Femur (tissue), 1 donor: ENCODE measurements at places on chromosomes 13 and 19.

DNA sequence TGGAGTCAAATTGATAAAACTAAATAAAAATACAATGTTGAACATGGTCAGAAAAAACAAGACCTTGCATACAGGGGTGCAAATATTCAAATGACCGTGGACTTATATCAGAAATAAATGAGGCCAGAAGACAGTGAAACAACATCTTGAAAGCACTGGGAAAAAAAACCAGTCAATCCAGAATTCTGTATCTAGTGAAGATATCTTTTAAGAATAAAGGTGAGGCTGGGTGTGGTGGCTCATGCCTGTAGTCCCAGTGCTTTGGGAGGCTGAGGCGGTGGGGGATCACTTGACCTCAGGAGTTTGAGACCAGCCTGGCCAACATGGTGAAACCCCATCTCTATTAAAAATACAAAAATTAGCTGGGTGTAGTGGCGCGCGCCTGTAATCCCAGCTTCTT is 15.2 kb upstream of the CEBPA start:
- no peak for DNase-seq

DNA sequence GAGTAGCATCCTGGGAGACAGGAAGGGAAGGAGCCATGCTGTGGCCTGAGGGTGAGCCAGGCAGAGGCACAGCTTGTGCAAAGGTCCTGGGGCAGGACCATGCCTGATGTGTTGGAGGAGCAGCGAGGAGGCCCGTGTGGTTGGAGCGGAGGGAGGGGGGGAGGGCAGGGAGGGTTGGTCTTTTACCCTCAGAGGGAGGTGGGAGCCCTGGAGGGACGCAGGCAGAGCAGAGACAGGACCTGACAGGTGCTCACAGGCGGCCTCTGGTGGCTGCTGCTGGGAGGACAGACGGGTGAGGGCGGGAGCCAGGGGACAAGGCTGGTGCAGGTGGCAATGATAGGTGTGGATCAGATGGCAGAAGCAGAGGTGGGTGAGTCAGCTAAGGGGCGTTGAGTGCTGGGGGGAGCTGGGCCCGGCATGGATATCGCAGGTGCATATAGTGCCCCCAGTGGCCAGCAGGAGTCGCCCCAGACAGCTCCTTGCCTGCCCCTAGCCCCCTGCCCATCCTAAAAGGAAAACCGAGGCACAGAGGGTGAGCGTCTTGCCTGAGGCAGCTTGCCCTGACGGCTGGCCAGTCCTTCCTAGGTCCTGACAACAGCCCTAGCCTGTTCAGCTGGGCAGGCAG is 9.8 kb upstream of the GNA15 start:
- DNase-seq: peak; percentile 56

GRCh38 chr13:23793711-23794110 is 95.5 kb downstream of the MIPEP start:
- no peak for DNase-seq

DNA sequence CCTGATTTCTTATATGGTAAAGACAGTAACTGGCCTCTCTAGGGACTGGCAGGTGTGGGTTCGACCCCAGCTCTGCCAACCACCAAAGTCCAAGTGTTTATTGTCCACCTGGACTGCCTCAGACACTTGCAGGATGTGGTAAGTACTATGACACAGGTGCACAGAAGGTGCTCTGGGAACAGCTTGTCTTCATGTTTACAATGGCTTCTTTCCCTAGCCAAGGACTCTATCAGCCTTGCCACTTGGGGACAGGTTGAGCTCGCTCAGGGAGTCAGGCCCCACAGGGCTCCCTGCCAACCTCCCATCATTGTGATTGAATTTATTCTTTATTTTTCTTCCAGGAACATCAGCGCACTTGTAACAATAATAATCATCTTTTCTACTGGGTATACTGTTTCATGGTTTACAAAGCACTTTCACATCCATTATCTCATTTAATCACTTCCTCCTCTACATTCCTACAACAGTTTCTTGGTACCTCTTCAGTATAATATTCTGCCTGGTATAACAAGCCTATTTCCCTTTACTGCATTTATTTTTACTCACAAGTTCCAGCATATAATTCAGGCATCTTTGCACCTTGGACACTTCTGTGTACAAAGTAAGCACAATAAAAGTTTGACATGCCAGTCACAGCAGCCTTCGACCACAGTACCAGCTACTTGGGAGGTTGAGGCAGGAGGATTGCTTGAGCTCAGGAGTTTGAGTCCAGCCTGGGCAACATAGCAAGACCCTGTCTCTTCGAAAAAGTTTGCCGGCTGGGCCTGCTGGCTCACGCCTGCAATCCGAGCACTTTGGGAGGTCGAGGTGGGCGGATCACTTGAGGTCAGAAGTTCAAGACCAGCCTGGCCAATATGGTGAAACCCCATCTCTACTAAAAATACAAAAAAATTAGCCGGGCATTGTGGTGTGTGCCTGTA is 24.2 kb upstream of the GATAD2A start:
- DNase-seq: no peak

DNA sequence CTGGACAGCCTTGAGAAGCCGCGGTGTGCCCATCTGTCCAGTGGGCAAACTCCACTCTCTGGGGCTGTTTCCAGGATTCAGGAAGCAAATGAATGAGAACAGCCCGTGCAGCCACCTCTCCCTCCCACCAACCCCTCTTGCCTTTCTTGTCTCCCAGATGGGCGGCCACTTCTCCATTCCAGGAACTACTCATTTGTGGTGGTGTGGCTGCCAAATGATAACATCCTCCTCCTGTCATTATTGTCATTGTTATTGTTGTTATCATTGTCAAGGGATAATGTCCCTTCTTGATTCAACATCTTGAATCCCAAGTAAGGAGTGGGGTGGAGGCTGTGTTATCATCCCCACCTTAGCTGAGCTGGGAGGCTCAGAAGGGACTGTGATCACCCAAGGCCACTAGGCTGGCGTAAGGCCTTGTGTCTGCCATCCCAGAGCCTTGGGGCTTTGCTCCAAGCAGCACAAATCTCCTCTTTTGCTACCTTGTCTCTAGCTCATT is 1.6 kb downstream of the DNM2 start:
- DNase-seq: no peak
